ENCODE measurements at places on chromosomes 6 and 20.

DNA sequence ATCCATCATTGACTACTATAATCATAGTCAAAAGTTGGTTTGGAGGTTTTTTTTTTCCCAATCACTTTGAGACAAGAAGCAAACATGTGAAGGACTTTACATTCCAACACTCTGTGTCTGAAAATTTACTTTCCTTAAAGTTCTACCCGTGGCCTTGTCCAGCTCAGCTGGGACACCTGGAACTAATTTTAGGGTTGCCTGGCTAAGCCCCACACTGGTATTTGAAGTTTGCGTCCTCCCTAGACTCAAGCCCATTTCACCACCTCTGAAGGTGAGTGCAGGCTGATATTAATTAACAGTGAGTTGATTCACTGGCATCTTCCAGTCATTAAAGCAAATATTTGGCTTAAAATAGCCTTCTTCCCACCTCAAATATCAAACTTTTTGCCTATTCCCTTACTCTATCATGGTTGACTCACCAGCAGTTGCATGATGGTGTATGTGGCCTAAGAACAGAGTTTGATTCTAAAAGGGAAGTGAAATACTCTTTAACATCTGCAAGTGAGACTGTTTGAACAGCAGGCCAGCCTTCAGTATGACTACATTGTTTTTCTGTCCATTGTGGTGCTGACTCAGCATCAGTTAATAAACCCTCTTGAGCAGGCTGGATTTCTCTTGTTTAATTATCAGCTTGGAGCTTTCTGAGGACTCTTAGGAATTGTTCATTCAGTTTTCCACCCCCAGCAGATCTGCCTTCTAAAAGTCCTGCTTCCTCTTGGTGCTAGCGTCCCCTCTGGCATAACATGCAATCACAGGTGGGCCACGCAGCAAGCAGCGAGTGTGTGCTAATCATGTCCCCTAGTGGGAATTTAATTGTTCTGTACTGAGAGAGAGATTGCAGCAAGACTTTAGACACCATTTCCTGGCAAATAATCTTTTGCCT lies 1.8 kb upstream of the PRDM1 start:
- DNase-seq = no peak

GRCh38 chr6:150620244-150620643 lies 20.6 kb downstream of the PLEKHG1 start:
- no peak for DNase-seq

- no peak for DNase-seq
Measured at GRCh38 chr6:17490724-17491123, 97.3 kb downstream of the CAP2 start.

GRCh38 chr6:167140589-167141474 lies 16.9 kb downstream of the GPR31 start:
- DNase-seq = no peak

DNA sequence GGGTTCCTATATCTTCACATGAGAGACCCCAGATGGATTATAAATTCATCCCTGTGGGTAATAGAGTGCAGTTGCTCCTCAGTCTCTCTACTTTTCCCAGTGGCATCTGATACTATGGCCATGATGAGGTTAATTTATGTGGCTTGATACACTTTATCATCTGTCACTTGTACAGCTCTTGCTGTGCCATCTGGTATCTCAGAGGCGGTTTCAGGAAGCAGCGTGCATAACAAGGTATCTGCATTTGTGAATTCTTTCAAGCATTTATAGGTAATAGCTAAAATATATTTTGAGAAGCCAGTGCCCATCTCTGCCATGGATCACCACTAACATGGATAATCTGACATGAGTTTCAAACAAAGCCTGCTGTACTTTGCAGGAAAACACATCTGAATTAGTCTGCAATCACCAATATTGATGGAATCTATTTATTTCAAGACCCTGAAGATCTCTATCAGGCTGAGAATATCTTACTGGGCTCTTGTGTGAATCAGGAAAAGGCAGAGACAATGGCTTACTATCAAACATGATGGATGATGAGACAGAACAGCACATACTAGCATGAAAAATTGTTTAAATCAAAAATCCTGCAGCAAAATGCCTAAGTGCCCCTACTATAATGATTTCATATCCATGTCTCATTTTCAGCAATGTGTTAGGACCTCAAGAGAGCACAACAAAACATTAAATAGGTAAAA lies 548.7 kb upstream of the MAP3K7 start:
- DNase-seq = no peak

- no peak for DNase-seq
Measured at GRCh38 chr6:118597636-118598035, 49.5 kb downstream of the PLN start.

DNA sequence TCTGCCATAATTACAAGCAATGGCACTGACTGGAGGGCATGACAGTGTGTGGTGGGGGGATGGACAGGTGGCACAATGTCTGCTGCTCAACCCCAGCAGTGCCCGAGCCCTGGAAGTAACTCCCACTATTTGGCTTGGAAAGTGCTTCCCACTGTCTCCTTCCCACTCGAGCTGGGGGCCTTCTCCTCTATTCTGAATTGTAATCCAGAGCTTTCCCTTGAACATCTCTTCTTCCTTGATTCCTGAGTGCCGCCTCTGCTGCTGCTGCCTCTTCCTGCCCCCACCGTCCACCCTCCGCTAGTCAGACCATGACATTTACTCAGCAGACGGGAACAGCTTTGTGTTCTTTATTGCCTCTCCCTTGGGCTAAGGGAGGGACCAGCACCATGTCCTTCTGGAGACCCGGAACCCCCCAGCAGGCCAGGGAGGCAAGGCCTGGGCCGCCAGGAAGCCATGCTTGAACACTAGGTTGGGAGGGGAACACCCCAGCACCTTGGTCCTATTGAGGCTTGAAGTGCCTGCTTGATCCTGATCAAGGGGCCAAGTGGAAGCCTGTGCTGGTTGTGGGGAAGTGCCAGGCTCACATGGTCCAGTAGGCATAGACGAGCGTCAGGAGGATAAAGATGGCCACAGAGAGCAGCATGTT lies 17.0 kb downstream of the CCDC167 start:
- no peak for DNase-seq

DNA sequence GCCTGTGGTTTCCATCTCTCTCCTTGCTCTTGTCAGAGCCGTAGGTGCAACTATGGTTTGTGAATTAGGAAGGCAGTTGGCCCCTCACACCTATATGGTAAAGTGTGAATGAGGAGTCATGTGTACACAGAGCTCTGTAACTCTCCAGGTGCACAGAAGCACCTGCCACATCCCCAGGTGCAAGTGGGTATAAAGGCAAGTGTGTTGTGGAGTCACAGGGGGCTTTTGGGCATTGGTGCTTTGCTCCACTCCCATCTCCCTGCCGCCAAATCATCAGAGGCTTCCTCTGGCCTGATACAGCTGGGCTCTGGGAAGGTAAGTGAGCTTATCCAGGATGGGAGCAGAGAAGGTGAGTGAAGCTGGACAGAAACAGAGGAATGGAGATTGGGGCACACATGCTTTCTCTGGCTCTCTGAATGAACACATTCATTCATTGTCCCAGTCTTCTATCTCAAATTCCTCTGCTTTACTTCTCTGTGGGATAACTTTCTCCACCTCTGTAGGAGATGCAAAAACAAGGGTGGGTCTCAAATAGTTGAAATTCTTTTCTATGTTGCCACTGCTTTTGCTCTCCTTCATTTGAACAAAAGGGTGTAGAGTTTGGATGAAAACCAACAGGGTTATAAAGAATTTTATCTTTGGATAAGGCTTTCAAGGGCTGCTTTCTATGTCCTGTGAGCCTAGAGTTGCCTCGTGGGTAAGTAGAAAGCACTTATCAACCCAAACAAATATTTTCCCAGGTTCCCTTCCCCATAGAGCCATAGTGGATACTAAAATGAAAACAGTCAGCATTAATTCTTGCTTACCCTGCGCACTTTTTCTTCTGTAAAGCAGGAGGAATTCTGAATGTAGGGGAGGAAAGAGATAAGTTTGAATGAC lies 45.0 kb upstream of the RIPOR2 start:
- no peak for DNase-seq

- no peak for DNase-seq
Measured at GRCh38 chr6:38975621-38976049, 72.9 kb upstream of the GLP1R start.

DNA sequence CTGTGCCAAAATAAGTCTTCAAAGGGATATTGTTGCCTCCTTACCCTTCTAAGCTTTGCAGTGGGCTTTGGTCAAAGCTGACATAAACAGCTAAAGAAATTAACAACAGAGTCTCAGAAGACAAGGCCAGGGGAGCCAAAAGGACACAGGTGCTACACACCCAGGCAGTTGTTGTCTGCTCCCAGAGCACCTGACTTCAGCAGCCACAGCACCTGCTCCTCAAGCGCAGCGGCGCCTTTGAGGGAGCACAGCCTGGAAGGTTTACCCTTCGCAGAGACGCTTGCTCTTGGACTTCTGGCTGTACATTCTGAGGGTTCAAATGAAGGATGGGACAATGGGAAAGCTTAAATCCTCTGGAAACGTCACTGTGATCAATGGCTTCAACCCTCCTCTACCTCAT lies 16.6 kb downstream of the B4GALT5 start:
- no peak for DNase-seq

DNA sequence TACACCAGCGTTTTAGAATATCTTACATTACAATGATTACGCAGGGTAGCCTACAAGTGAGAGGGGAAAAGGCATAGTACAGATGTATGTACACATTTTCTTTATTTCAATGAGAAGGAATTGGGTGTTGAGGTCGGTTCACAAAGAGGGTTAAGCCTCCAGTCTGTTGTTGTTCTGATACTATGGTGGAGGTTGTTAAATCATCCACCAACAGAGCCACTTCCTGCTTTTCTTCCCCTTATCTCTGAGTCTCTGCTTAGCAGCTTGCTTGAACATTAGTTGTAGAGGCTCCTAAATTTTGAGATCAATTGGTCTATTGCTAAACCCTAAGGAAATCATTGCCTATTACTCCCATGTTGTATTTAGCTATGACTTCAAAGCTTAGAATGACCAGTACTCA lies 7.3 kb downstream of the RGS17 start:
- no peak for DNase-seq

GRCh38 chr20:62357187-62357667 lies 9.9 kb downstream of the LAMA5 start:
- DNase-seq = no peak

DNA sequence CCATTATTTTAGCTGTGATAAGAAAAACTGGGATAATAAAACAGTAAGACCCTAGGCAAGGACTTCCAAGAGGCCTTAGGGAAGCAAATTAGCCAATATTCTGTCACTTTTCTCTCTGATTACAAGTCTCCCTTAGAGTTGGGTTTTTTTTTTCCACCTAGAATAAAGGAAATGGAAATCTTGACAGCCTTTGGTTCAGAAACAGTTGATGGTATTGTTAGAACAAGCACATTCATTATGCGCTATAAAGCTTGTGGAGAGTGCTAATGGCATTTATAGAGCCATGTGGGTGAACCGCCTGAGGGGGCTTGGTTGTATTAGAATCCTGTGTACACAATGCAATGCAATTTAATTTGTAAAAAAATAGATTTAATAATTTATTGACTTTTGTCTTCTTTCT lies 88.9 kb upstream of the OGFRL1 start:
- no peak for DNase-seq

DNA sequence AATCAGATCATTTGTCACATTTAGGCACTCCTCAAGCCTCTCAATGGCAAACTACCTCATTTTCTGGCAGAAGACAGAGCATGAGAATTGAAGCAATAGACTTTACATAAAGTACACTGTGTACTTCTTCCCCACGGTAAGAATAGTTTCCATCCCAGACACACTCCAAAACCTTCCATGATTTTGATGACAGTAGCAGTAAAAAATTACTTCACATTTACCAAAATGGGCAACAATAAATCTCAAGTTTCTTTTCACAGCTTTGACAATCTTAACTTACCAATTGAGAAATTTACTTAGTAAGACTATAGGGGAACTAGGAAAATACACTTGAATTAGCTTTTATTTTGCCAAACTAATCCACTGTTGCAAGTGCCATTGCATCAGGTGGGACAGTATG lies 353.8 kb downstream of the HAO1 start:
- no peak for DNase-seq

DNA sequence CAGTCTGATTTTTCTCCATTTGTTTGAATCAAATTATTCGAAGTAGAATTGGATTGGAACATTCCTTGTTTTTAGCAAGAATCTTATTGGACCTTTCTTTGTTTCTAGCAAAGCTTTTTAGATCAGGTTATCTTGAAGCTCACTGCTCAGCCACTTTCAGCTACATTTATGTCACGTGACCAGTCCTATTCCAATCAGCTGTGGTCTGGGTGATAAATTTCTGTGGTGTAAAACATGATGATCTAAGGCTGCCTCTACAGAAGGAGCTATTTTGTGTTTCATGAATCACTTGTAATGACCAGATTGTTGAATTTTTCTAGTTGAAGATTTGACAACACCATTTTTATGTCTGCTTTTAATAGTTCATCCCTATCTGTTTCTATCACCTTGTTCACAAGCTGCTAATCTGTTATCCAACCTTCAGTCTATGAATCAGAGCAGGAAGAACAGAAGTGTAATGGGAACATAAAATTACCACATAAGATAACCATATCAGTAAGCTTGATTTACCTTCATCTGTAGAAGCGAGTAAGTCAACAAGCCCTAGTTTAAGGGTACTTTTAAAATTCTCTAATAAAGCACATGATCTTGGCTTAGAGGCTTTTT lies 101.0 kb upstream of the MAP3K7 start:
- no peak for DNase-seq

GRCh38 chr6:134123666-134124208 lies 71.3 kb upstream of the SLC2A12 start:
- DNase-seq = no peak

- no peak for DNase-seq
Measured at GRCh38 chr20:36585410-36586125, 12.2 kb downstream of the TGIF2 start.

GRCh38 chr20:60136645-60137401 lies 178.6 kb downstream of the CDH26 start:
- no peak for DNase-seq

DNA sequence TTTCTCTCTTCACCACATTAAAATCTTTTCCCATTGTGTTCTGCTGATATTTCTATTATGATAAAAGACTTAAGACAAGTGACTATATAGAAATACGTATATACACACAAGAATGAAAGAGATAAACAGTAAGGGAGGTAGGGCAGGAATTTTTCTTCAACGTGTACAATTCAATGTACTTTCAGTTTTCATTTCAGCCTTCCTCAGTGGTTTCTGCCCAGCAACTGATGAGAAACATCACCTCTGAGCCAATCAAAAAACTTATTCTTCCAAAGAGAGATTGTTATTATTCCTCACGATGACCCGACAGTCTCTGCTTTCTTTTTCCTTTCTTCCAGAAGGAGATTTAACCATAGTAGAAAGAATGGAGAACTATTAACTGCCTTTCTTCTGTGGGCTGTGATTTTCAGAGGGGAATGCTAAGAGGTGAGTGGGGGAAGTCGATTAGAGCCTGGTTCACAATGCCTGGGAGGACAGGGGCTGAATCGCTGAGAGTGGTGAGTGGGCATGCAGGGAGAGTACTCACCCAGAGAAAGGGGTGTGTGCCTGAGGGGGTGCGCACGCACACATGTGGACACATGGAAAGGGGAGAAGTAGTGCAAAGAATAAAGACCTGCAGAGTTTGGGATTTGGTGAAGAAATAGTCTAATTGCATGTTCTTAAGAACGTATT lies at the start of gene BTN3A1:
BTN3A1 (plus strand) TSS at position 289 of the 672 bp plus-strand sequence. CDS start 3,289 bp downstream, outside the sequence.
- DNase-seq = no peak

GRCh38 chr20:57680131-57680716 lies 29.6 kb downstream of the PMEPA1 start:
- no peak for DNase-seq
